A549 treated with DMSO at 1 μM for 4 hours (cell line): ENCODE measurements at places on chromosomes 1 and 21. TPM values are rescaled to one million over a fixed set of nuclear protein-coding genes. Genes with fewer than 3 reads are reported as not detected.

CLCA1 gene
- not detected in 5 replicates for total RNA-seq

ETNK2 gene
- 3.2 to 3.9 TPM (median 3.5 TPM) in 5 replicates for total RNA-seq

RBM8A gene
- 184 to 223 TPM (median 198 TPM) in 5 replicates for total RNA-seq

WNT9A gene
- total RNA-seq, result 6.6 to 8.9 TPM (median 8.0 TPM) in 5 replicates

GREM2 gene
- 0.21 to 0.47 TPM (median 0.30 TPM) in 5 replicates for total RNA-seq

CFAP107 gene
- total RNA-seq, result not detected in 5 replicates

LAD1 gene
- 0.55 to 1.1 TPM (median 0.66 TPM) in 5 replicates for total RNA-seq

CFHR5 gene
- not detected in 5 replicates for total RNA-seq

LGALS8 gene
- 34.6 to 49.1 TPM (median 37.7 TPM) in 5 replicates for total RNA-seq

SPRR2A gene
- total RNA-seq, result not detected in 5 replicates

MCOLN2 gene
- total RNA-seq, result 1.7 to 3.1 TPM (median 2.8 TPM) in 5 replicates

LCE6A gene
- total RNA-seq, result not detected in 5 replicates

EDEM3 gene
- total RNA-seq, result 7.4 to 12.0 TPM (median 10.5 TPM) in 5 replicates

LRRC53 gene
- not detected in 5 replicates for total RNA-seq

SLC6A9 gene
- 13.6 to 17.8 TPM (median 14.4 TPM) in 5 replicates for total RNA-seq

NUF2 gene
- total RNA-seq, result 24.1 to 31.6 TPM (median 28.7 TPM) in 5 replicates

SAMD13 gene
- 0.24 to 0.69 TPM (median 0.31 TPM) in 5 replicates for total RNA-seq

RNU1-1 gene
- total RNA-seq, result 7.3 TPM in 1 of 5 replicates, not detected in the others

USH2A gene
- total RNA-seq, result not detected in 5 replicates

ANKRD13C gene
- total RNA-seq, result 7.3 to 9.5 TPM (median 8.7 TPM) in 5 replicates

SPATA17 gene
- total RNA-seq, result 2.1 to 3.7 TPM (median 2.6 TPM) in 5 replicates

OR2T27 gene
- total RNA-seq, result not detected in 5 replicates

GBP5 gene
- total RNA-seq, result 0.02 to 0.10 TPM (median 0.03 TPM) in 3 of 5 replicates, not detected in the others

PROX1 gene
- 0.05 to 0.46 TPM (median 0.06 TPM) in 4 of 5 replicates, not detected in the other for total RNA-seq

HMGCS2 gene
- not detected in 5 replicates for total RNA-seq

FAM131C gene
- 11.0 to 18.2 TPM (median 15.0 TPM) in 5 replicates for total RNA-seq
